ENCODE measurements at places on chromosomes 12 and 14.

DNA sequence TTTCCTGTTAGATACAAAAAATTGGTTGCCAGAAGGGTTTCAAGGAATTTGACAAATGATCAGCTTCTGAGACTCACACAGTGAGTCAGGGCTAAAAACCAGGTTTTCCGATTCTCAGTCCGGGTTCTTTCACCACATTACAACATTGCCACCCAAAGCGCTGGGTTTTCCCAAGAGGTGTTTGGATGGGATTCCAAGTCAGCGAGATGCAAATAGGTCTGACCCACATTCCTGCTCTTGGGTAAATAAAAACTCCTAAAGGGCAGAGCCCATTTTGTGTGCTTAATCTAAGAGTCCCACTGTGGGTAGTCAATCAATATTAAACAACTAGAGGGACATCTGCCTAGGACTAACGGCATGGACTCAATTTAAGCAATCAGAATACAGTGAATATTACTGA lies 5.4 kb upstream of the RIC8B start:
- no peak for DNase-seq

- DNase-seq = no peak
These were observed 753 bp upstream of the ATP5MC2 start for GRCh38 chr12:53676656-53677015.

DNA sequence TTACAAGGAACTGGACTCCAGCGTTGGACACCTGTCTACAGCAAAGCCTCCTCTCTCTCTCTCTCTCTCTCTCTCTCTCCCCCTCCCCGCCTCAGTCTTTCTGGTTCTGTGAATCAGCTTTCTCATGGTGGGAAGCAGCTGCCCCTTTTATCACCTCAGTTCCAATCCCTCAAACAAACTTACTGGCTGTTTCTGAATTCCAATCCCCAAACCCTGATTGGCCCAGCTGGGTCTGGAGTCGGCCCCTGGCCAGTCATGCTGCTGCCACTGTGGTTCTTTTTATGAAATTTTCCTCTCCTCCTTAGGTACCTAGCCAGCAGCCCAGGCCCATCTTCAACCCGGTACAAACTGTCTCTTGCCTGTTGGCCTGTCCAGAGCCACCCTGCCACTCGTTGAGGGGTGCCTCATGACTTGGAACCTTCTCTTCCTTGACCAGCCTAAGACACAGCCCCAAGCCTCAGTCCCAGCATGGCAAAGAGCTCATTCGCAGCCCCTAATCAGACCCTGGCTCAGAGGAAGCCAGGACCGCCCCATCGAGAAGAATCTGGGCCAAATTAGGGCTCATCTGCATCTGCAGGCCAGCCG lies 9.4 kb upstream of the MORN3 start:
- no peak for DNase-seq

DNA sequence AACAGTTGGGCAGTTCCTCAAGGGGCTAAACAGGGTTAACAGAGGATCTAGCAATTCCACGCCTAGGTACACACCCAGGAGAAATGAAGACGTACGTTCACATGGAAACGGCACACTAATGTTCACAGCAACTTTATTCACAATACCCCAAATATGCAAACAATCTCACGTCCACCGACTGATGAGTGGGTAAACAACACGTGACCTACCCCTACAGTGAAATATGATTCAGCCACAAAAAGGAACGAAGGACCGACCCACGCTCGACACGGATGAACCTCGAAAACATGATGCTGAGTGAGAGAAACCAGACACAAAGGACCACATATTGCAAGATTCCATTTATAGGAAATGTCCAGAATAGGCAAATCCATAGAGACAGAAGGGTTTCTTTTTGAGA lies 112.7 kb downstream of the NCOR2 start:
- DNase-seq = no peak

GRCh38 chr14:102749393-102750305 lies 27.6 kb upstream of the TRAF3 start:
- DNase-seq = no peak

- no peak for DNase-seq
These were observed 10.9 kb downstream of the CTDSP2 start for GRCh38 chr12:57835366-57836288.

- DNase-seq = no peak
These were observed 38.4 kb upstream of the CEP83 start for GRCh38 chr12:94498073-94498472.

GRCh38 chr14:93010522-93011140 lies 87.7 kb downstream of the CHGA start:
- no peak for DNase-seq

DNA sequence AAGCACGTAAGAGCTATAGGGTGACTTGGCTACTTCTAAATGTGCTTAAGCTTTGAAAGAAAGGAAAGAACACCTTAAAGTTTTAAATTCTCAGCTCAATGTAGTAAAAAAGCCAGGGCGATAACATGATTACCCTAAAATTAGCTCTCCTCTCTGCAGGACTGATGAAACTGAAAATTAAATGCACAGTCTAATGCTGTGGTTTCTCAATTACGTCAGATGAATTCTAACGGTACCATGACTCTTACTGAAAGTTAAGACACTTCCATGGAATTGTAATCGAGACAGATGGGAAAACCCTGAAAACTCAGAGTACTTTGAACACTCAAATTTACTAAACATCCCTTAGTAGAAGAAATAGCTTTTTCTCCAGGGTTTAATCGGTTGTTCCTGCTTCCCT lies 25.9 kb upstream of the PRKD1 start:
- no peak for DNase-seq

GRCh38 chr12:52147367-52147963 lies 44.3 kb downstream of the KRT80 start:
- DNase-seq = no peak

DNA sequence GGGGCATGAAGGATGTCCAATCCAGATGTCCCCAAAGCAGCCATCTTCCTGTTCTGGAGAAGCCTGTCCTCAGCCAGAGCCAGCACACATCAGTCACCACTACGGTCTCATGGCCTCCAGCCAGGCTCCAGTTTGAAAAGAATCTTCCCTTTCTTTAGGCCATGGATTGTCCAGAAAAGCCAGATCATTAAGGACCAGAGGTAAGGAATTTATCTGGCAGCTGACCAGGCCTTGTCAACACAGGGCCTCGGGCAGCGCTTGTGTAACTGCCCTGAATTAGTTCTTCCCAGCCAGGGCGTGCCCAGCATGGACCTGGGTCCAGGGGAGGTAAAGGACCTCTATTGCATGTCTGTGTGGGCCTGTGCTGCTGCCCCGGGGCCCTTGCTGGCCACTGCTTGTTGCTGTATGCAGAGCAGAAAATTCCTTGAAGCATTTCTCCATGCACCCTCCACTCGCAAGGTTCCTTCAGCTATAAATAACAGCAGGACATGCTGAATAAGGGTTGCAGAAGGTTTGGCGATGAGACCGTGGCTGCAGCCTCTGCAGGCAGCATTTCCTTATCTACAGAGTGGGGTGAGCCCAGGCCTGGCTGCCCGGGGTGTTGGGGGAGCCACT lies 21.7 kb upstream of the VPS37B start:
- no peak for DNase-seq

GRCh38 chr14:31933716-31934115 lies 143.4 kb upstream of the ARHGAP5 start:
- no peak for DNase-seq

GRCh38 chr14:21748869-21749303 lies 75.3 kb upstream of the OR4E1 start:
- peak; percentile 20 for DNase-seq

DNA sequence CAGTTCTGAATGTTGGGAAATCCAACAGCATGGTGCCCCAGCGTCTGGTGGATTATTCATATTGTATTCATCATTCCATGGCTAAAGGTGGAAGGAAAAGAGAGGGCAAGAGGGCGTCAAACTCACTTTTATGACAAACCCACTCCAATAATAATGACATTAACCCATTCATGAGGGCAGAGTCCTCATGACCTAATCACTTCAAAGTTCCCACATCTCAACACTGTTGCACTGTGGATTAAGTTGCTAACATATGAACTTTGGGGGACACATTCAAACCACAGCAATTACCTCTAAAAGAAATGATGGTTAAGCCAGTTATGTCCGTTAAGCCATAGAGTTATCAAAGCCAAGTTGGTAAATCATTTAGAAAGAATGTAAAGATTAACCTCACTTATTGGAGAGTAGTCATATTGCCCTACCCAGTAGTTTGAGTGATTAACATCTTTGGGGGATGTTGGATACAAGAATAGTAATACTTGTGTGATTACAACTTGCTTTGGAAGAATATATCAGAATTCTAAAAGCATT lies 212.4 kb upstream of the FLRT2 start:
- DNase-seq = no peak

- no peak for DNase-seq
These were observed 180.0 kb upstream of the PRMT8 start for GRCh38 chr12:3311027-3311402.

GRCh38 chr12:121860257-121860656 lies 1.6 kb upstream of the HPD start:
- DNase-seq = no peak

DNA sequence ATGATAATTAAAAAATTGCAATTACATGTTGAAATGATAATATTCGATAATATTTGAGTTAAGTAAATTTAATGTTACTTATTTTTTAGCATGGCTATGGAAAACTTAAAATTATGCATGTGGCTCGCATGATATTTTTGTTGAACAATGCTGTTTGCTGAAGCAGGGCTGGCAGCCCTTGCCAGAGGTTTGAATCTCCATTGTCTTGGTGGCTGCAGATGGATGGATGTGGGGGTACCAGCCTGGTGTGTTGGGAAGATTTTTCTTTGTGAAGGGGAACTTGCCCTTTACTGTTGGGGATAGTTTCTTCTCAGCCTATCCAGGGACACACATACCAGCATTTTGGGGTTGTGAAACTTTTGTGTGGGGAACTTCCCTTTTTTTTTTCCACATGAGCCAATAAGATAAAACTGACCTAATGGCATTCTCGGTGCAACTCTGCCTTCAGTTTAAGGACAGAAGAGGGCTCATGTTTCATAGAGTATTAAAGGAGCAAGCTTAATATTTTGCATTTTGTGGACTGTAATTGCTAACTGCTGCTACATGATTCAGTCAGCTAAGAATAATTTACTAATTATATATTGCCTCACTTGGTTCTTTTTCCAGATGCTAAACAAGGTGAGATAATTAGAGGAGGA lies 8.8 kb downstream of the RASSF3 start:
- no peak for DNase-seq

GRCh38 chr14:55129428-55130195 lies 560 bp downstream of the LGALS3 start:
- DNase-seq = peak; percentile 53

DNA sequence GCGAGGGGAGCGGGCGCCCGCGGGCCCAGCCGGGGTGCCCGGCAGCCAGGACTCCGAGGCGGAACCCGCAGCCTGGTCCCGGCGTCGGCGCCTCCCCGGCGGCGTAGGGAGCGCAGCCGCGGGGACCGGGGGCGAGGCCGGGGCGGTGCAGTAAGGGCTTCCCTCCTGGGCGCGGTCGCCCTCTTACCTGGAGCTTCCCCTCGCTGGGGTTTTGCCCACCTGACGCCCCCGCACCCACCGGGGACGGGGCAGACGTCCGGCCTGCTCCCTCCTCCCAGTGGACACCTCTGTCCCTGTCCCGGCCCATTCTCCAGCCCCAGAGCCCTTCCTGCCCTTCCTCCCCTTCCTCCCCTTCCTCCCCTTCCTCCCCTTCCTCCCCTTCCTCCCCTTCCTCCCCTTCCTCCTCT lies 413 bp upstream of the TUBA1C start:
- DNase-seq = peak; percentile 21

- DNase-seq = no peak
These were observed 385.6 kb downstream of the GRIN2B start for GRCh38 chr12:13595536-13596443.

DNA sequence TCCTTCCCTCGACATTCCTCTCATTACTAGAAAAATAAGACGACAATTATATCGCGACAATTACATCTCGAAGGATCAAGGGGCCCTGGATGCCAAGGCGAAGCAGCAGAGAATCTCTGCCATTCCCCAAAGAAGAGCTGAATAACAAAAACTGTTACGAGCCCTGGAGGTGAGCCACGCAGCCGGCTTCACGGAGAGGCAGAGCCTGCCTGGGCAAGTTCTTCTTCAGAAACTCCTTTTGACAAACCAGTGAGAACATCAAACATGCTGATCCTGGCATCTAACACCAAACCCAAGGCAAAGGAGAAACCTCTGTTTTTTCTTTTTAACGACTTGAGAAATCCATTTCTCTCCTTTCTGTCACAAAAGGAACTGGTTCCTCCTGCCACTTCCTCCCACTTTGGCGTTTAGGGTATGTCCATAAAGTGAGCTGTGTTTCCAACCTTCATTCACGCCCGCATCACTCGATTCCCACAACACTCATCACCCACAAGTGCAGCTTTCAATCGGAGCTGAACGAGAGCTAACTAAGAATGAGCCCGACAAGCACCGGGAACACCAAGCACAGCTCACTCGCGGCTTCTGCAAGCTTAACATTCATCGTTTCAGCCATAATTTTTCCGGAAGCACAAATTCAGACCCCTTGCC lies 21.5 kb downstream of the CCDC88C start:
- DNase-seq = no peak

DNA sequence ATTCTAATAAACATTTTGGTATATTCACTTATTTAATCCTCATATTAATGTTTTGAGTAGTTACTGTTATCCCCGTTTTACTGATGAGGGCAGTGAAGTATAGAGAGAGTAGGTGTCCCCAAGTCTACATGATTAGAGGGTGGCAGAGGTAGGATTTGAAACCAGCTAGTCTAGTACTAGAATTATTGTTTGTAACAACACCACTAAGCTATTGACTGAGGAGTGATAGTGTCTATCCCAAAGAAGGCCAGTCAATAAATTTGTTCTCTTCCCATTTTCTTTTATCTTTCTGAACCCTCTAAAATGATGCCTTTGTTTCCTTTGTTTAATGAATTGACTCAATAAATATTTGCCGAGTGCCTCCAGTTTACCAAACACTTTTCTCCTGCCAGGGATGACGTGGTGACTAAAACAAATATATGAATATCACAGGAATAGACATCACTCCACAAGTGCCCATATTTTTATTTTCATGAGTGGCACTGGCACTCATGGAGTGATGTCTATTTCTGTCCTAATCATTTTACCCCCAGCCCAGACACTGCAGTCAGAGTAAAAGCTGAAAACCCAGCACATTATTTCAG lies 247.5 kb downstream of the SLC16A7 start:
- DNase-seq = no peak

GRCh38 chr14:50301914-50302313 lies 10.1 kb downstream of the L2HGDH start:
- DNase-seq = no peak

- no peak for DNase-seq
These were observed 16.6 kb upstream of the TBX3 start for GRCh38 chr12:114700392-114701103.

GRCh38 chr12:178829-179109 lies 35.2 kb downstream of the SLC6A12 start:
- DNase-seq = no peak

DNA sequence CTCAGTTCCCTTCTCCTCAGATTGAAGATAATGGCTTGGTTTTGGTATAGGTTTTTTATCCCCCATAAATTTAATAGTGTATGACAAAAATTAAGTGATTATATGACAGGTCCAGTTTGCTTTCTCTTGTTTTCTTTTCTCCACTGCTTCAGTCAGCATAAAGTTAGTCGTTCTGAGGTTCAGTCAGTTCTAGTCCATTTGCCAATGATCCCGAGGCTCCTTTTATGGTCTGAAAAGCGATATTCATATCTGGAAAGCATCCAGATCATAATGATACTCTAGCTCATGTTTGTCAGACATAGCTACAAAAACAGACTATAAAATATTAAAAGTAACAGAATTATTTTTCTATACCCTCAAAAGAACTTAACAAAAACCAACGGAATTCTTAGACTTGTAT lies 67.1 kb upstream of the SLC38A4 start:
- no peak for DNase-seq

Data from activated T-helper 9 cell treated with anti-CD3 and anti-CD28 coated beads, Interleukin-2, amount 50 U/mL, for 16 hours (primary cell).